ENCODE measurements at places on chromosomes 4 and X. TPM values are rescaled to one million over a fixed set of nuclear protein-coding genes. Genes with fewer than 3 reads are reported as not detected.
A peak's percentile ranks its signal among the peaks of the same experiment; 100 is the strongest.

INTU gene
- total RNA-seq = 0.12 TPM

GCNA gene
- 6.7 TPM for total RNA-seq

GYPA gene
- not detected for total RNA-seq

COX7B2 gene
- not detected for total RNA-seq

DMRTC1 gene
- total RNA-seq = not detected

DNA sequence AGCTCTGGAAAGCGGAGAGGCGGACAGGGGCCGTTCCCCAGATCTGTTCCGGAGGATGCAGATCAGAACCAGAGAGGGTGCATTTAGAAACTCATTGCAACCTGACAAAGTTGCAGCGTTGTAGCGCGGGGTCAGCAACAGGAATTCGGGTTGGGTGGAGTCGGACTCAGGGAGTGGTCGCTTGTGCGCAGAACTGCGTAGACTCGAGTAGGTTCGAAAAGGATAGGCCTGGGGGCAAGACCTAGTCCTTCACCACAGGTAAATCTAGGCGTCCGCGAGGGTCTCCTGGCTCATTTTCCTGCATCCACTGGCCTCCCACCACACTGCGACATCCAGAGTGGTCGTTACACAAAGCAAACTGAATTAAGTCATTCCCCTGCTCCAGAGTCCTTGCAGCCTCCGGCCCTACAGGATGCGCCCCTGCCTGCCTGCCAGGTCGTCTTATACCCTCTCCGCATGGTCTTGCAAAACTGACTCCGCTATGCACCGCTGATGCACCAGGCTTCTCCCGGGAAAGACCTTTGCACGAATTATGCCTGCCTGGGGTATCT, 4.7 kb upstream of the ZNF518B start:
- H3K27ac ChIP-seq = no peak overlapping the region
- peaks cover 25% of the 10 kb centered on the region for H3K4me1 ChIP-seq
- H3K36me3 ChIP-seq = no peaks in the 10 kb centered on the region
- DNase-seq = no peak

DNA sequence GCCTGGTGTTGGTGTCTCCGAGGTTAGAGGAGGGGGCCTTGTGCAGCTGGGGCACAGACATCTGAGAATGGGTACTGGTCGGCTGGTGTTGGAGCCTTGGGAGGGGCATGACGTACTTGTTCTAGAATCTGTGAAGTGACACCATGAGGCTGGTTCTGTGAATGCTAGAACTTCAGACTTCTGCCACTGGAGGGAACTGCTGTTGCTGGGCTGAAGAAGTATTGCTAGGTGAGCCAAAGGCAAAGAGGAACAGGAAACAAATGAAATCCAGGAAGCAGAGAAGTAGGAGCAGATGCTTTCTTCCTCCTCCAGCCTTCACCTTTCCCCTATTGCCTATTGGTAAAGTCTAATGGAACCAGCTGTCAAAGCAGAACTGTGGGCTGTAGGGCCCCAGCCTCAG, 120.9 kb upstream of the DDIT4L start:
- H3K4me1 ChIP-seq = no peaks in the 10 kb centered on the region
- peaks cover 15% of the 10 kb centered on the region for H3K27me3 ChIP-seq
- no peaks in the 10 kb centered on the region for H3K36me3 ChIP-seq
- no peak for DNase-seq

GRCh38 chrX:117096528-117096927, 633.8 kb upstream of the CT83 start:
- no peak overlapping the region for H3K27ac ChIP-seq
- H3K27me3 ChIP-seq = no peaks in the 10 kb centered on the region
- no peaks in the 10 kb centered on the region for H3K36me3 ChIP-seq
- H3K4me1 ChIP-seq = no peaks in the 10 kb centered on the region

GRCh38 chrX:16711893-16712547, 449 bp downstream of the CTPS2 start:
- no peak for DNase-seq
- H3K27ac ChIP-seq = peak overlapping the region; percentile 69
- peaks cover 19% of the 10 kb centered on the region for H3K4me1 ChIP-seq
- H3K36me3 ChIP-seq = peaks cover 1% of the 10 kb centered on the region

GRCh38 chr4:151048913-151049312, 33.8 kb upstream of the LRBA start:
- H3K36me3 ChIP-seq = peaks cover under 1% of the 10 kb centered on the region
- no peak overlapping the region for H3K4me3 ChIP-seq
- no peak overlapping the region for H3K27ac ChIP-seq
- no peak for DNase-seq
- H3K4me1 ChIP-seq = no peaks in the 10 kb centered on the region

- no peak overlapping the region for H3K27ac ChIP-seq
- H3K27me3 ChIP-seq = peaks cover 61% of the 10 kb centered on the region
- peaks cover 7% of the 10 kb centered on the region for H3K4me1 ChIP-seq
- H3K36me3 ChIP-seq = no peaks in the 10 kb centered on the region
- peak overlapping the region; percentile 63 for H3K4me3 ChIP-seq
- DNase-seq = no peak
Measured at GRCh38 chr4:38866973-38867477, 581 bp upstream of the FAM114A1 start.

DNA sequence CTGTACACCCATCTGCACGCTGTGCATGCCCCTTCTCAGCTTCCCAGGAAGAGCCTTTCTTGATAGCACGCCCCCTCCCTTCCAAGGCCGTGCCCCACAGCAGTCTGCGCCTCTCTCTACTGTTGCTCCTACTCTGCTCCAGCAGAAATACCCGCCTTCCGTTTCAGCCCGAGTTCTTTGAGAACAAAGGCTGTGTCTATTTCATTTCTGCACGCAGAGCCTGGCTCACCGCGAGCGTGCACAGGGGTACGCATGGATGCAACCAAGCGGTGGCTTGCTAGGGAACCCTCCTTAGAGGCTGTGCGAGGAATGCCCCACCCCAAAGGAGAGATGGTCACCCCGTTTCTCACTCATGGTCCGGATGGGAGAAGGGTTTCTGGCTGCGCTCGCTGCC, 485 bp downstream of the AADAT start:
- H3K27ac ChIP-seq = no peak overlapping the region
- H3K4me1 ChIP-seq = peaks cover 9% of the 10 kb centered on the region
- DNase-seq = no peak
- H3K4me3 ChIP-seq = peak overlapping the region; percentile 56

DNA sequence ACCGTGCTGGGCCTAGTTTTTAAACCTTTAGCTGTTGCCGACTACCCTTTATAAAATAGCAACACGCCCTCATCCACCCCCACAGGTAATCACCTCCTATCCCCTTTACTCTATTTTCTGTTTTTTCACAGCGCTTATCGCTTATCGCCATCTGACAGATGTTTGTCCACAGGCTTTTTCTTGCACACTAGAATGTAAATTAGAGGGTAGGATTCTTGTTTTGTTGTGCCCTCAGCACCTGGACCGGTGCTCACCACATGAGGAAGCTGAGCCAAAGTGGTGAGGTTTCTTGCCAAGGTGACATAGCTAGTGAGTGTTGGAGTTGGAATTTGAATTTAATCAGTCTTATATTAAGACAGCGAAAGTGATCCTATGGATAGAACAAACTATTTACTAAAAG, 2.9 kb upstream of the RBBP7 start:
- no peak for DNase-seq
- no peak overlapping the region for H3K27ac ChIP-seq
- peaks cover 19% of the 10 kb centered on the region for H3K4me1 ChIP-seq

- no peak overlapping the region for H3K4me3 ChIP-seq
- H3K36me3 ChIP-seq = no peaks in the 10 kb centered on the region
- H3K4me1 ChIP-seq = peaks cover 11% of the 10 kb centered on the region
- peak overlapping the region; percentile 75 for H3K27ac ChIP-seq
- DNase-seq = no peak
- H3K27me3 ChIP-seq = peaks cover 4% of the 10 kb centered on the region
Measured at GRCh38 chr4:176902710-176903323, 110.1 kb upstream of the VEGFC start.

GRCh38 chr4:40212674-40213527, 16.1 kb downstream of the RHOH start:
- H3K4me1 ChIP-seq = peaks cover 85% of the 10 kb centered on the region
- H3K36me3 ChIP-seq = peaks cover 79% of the 10 kb centered on the region
- peak overlapping the region; percentile 89 for H3K27ac ChIP-seq
- H3K4me3 ChIP-seq = peak overlapping the region; percentile 75
- no peaks in the 10 kb centered on the region for H3K27me3 ChIP-seq

DNA sequence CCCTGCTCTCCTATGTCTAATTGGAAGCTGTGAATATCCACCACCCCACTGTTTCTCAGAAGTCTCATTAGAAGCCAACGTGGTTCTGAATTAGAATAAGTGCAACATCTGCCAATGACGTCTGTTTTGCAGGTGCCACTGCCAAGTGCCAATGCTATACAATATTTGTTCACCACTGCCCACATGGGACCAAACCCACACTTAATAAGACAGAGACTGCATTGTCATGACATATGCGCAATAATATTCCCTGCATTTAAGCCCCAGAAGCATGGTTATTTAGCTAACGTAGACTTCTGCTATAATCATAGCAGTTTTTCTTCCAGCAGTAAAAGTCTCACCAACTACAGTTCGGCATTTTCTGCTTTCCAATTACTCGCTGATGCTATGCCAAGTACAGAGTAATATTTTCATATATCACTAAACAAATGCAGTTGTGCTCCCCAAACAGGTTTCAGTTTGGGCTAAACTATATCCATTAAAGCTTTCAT, 262.5 kb upstream of the PCDH18 start:
- H3K27me3 ChIP-seq = no peaks in the 10 kb centered on the region
- no peak for DNase-seq
- H3K27ac ChIP-seq = no peak overlapping the region
- no peaks in the 10 kb centered on the region for H3K4me1 ChIP-seq
- H3K4me3 ChIP-seq = no peak overlapping the region

Measured in activated CD8-positive, alpha-beta memory T cell treated with anti-CD3 and anti-CD28 coated beads, Interleukin-2, amount 10 ng/mL, durations not matched to agents 7 days and 5 days (primary cell).